ENCODE measurements at places on chromosomes 7 and 10. TPM values are rescaled to one million over a fixed set of nuclear protein-coding genes. Genes with fewer than 3 reads are reported as not detected.
A peak's percentile ranks its signal among the peaks of the same experiment; 100 is the strongest.

The PRRT4 gene
- 1.6 TPM for total RNA-seq

The PUS7 gene
- 3.7 TPM for total RNA-seq

GRCh38 chr7:23369695-23370404, 70.7 kb downstream of the MALSU1 start:
- no peak for DNase-seq

The INA gene
- total RNA-seq: not detected

The EXOC6 gene
- total RNA-seq: 9.2 TPM

The C7orf33 gene
- total RNA-seq: not detected

DNA sequence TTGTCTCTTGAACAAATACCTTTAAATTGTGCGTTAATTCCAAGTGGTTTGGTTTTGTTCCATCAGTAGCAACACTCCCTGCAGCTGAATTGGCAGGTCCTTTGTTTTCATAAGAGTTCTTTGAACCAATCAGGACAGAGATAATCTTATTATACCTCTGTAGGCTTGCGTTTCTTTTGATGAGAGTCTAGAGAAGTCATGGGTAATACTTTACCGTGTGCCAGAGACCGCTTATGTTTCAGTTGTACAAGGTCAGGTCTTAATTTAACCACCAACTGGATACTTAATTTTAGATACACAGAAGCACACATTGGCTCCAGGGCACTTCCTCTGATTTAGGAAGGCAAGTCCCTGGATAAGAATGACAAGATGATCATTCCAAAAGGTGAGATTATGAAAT, at the start of gene ASB15:
Gene ASB15, plus strand, starts transcription at position 292 of the 400 bp plus-strand sequence. CDS start 12,682 bp downstream, outside the sequence.
- DNase-seq: no peak

- no peak for DNase-seq
These were observed 413.5 kb downstream of the NRG3 start for GRCh38 chr10:82288461-82288881.

- DNase-seq: no peak
These were observed 8.0 kb upstream of the MNX1 start for GRCh38 chr7:157018328-157018996.

The KCP gene
- 0.12 TPM for total RNA-seq

The CRHR2 gene
- total RNA-seq: 0.22 TPM

The SPDYE1 gene
- total RNA-seq: not detected

DNA sequence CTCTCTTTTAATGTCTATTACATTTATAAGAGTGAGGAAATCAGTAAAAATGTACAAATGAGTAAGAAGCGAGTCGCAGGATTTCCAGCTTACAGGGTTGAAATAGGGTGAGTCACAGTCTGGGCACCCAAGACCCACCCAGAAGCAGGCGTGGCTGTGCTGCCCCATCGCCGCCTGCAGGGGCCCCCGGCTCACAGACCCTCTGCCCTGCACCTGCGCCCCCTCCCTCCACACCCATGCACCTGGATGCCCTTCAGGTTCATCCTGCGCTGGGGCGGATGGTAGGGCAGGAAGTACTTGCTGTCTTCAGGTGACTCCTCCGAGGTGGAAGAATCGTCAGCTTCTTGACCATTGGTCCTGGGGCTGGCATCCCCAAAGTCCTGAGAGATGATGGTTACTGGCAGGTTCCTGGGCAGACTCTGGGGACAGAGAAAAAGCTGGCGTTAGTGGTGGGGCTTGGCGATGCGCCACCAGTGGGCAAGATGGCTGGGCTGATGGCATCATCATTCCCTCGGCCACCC, 90.2 kb upstream of the GNA12 start:
- DNase-seq: peak; percentile 21

DNA sequence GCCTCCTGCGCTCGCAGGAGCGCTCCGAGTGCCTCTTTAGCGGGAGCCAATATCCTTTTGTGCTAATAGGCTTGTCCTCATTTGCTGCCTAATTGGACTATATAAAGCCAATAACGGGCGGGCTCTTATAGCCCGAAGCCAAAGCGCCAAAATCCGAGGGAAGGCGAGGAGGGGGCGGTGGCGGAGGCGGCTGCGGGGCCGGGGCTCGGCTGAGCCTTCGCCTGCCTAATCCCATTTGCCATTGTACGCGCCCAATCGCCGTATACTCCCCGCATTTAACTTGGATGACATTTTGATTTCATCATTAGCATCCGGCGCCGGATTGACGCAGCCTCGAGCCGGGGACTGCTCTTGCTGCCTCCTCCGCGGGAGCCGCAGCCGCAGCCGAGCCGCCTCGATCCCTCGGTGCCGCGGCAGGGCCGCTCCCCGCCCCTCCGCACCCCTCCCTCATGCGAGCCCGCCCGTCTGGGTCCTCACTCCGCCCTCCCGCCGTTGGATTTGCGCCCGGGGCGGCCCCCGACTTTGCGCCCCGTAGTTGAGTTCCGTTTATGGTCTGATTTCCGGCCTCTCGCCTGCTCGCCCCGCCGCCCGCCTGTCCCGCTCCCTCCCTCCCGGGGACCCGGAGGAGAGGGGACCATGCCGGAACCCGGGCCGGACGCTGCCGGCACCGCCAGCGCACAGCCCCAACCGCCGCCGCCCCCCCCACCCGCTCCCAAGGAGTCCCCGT, at the start of gene HMX3:
Gene HMX3, plus strand, starts transcription at position 556 of the 727 bp plus-strand sequence. Its CDS starts 81 bp downstream, at position 637.
- DNase-seq: no peak

DNA sequence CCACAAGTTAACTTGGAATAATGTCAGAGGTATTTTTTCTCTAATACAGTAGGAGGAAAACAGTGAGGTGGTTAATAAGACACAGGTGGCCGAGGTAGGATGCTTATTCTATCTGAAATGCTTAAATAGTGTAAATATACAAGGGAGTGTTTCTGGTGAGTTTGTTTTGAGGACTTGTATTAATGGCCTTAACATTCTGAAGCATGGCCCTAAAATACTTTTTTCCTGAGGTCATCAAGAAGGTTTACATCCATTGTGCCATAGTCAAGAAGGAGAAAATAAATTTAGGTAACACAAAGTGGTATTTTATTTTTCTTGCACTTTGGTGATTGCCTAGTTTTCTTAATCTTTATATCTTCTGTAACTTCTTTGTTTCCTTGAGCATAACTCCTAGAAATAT, 18.8 kb downstream of the GNAI1 start:
- DNase-seq: no peak

The CLDN4 gene
- total RNA-seq: not detected

DNA sequence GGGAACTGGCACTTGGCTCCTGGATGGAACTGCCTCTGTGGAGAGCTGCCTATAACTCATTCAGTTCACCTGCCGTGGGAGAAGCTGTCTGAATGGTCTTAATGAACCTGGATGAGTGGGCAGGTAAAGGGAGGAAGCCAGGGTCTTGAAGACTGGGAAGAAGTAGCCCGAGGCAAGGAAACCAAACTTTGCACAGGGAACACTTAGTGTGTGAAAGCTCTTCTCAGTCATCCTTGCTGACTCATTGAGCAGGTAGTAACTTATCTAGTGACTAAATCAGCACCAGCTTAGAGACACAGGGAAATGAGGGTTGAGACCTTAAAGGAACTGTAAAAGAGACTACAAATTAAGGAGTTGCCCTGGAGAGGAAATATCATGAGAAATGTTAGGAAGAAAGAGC, 9.9 kb downstream of the LRRC4 start:
- no peak for DNase-seq

DNA sequence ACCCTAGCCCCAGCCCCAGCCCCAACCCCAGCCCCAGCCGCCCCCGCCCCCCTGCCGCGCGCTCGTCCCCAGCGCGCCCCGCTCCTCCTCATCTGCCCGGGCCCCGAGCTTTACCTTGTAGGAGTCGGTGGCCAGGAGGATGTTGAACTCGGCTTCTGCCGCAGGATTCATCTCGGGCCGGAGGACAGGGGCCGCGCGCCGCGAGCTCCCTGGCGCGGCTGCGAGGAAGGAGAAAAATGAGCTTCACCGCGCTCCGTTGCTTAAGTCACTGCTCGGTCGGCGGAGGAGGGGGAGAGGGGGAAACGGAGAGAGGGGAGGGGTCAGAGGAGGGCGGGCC, at the start of gene NAMPT:
Gene NAMPT, minus strand, starts transcription at position 270 of the 337 bp plus-strand sequence. Its CDS starts 99 bp downstream, at position 171.
- no peak for DNase-seq

DNA sequence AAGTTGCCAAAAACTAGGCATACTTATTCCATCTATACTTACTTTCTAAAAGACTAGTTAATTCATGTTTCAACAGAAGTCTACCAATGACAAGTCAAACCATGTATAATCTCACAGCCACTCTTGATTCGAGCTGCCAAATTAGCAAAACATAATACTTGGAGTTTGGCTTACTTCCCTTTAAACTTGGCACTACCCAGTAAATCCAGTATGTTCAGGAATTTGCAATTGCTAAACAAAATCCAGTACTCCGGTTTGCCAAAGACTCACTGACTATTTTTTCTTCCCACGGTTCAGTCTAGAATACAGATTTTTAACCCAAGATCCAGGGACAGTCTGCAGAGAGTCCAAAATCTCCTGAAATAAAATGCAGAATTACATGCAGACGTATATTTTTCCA, 4.6 kb downstream of the OAT start:
- no peak for DNase-seq

- DNase-seq: no peak
These were observed 117.2 kb downstream of the PIP4K2A start for GRCh38 chr10:22597138-22597537.

DNA sequence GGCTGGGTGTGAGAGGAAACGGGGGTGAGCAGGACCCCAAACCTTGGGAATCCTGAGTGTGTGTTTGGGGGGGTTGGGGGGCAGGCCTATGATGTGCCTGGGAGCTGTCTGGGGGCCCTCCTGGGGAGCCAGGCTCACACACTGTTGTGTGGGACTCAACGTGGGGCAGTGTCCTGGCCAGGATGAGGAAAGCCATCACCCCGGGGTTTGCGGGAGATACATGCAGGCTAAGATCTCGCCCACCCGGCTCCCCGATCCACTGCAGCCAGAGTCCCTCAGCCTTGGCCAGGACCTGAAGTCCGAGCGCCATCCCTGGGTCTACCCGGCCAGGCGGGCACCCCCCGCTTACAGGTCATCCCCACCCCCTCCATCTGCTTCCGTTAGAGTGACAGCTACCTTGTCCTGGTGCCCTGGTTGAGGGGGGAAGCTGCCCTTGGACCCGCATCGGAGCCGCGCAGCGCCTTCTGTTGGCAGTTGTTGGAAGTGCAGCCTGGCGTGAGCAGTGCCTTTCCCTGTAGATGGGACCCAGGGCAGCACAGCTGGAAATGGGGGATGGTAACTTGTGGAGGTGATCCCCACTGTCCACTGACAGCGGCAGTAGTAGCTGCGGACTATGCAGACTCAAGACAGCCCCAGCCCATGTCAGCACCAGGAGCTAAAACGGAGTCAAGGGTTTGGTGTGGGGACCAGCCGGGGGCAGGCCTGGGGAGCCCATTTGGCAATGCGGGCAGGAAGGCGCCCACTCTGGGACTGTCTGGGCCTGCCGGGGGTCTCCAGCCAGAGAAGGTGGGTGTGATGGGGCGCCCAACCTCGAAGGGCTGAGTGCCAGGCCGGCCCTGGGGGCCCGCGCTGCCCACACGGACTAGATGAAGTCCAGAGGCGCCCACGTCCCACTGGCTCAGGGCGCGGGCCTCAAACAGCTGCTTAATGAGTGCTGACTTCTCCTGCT, 885.6 kb upstream of the ZNF722 start:
- no peak for DNase-seq

Data from left ventricle myocardium superior (tissue), 1 donor.